ENCODE measurements at places on chromosomes 13 and 19.

GRCh38 chr13:27549406-27549981 is 70.8 kb downstream of the LNX2 start:
- DNase-seq = no peak

GRCh38 chr19:51123802-51124201 is 904 bp upstream of the SIGLEC9 start:
- no peak for DNase-seq

DNA sequence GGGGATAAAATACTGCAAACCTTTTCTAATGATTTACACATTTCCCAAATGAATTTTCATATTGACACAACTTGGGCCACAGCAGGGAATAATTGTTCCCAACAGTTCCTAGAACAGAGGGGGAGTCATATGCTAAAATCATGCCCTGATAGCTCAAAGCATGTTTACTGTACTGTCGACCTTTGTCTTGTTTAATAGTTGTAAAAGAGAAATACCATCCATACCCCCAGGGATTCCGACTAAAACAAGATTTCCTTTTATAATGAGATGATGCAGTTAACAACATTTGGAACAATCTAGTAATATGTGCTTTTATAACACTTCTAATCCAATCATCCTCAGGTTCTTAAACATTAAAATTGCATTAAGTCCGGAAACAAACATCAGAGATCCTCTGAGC is 759.7 kb downstream of the OLFM4 start:
- DNase-seq = no peak

GRCh38 chr13:73742982-73743381 is 391.2 kb downstream of the KLF12 start:
- no peak for DNase-seq

DNA sequence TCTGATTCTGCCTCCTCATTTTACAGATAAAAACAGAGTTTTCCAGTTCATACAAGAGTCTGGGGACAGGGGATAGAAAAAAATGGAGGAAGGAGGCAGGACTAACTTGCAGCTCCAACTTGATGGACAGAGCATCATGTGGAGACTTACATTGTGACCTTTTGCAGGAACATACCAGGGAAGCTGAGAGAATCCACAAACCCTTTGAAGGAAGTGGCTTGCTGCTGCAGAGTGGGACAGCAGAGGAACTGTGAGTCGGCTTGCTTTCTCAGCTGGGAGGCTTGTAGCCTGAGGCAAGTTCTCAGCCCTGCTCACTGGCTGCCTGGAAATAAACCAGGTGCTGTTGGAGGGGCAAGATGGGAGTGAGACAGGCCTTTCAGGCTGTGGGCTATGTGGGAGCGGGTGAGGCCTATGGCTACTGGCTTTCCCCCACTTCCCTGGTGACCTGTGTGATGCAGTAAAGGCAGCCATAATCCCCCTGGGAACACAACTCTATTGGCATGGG is 614.4 kb downstream of the KCTD12 start:
- no peak for DNase-seq

DNA sequence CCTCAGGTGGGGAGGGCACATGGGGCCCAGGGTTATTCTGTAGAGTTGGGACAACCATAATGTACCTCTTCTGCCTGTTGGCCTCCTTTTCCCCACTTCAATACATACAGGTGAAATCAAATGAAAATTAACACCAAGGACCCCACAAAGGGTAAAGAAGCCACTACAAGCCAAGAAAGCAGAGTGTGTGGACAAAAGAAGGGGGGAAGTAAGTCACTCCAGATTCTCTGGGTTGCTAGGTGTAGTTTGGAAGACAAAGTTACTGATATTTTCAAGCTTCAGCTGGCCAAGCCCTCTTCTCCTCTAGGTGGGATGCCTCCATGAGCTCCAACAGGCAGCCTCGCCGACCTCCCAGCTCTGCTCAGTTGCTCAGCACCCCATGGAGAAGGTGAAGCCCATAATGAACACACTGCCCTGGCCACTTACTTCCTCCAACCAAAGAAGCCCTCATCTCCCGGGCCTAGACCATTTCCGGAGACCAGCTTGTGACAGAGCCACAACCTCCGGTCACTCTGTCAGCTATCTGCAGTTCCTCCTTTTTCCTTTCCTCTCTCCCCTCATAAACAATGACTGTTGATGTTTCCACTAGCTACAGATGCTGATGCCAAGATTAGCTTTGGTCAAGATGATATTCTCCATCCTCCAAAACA is 66.8 kb upstream of the MED4 start:
- no peak for DNase-seq

DNA sequence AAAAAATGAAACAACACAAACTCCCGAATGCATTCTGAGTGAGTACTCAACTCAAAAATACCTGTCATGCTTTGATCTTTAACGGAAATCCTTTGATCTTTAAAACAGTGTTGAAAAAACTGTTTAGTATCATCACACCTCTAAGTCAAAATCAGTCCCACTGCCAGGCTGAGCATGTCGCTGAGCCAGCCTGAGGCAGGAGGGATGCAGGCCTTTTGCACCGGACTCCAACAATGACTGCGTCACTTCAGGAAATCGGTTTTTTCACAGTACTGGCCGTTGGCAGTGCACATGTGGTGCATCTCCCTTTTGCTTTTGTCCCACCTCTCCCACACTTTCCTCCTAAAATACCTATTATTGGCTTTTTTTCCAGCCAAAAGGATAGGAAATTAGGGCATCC is 78.2 kb downstream of the SHISA2 start:
- no peak for DNase-seq

DNA sequence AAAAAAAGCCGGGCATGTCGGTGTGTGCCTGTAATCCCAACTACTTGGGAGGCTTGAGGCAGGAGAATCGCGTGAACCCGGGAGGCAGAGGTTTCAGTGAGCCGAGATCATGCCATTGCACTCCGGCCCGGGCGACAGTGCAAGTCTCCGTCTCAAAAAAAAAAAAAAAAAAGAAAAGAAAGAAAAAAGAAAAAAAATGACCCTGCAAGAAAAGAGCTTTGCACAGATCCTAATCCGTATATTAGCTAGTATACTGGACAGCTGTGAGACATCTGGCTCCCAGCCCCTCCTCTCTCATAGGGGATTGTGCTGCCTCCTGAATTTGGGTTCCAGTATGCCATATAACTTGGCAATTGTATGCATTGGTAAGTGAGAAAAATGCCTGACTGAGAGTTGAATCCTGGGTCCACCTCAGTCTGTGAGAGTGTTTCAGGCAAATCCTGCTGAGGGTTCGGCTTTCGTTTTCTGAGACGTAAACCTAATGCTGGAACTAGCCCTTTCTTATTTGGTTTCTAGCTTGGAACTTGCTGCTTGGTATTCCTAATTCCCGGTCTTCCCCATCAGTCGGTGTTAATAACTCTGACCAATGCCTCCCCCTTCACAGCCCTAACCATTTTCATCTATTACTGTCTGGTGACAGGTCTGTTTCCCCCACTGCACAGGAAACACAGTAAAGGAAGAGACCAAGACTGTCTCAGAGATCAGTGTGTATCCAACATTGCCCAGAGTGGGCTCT is 1.3 kb upstream of the AKT2 start:
- no peak for DNase-seq

- DNase-seq = no peak
These were observed 10.1 kb upstream of the SLC25A42 start for GRCh38 chr19:19053508-19054314.

GRCh38 chr19:15641901-15642491 is 1.3 kb downstream of the CYP4F3 start:
- DNase-seq = peak; percentile 7

All from esophagus squamous epithelium (tissue), 5 donors.